ENCODE measurements at places on chromosomes 5 and 9.

DNA sequence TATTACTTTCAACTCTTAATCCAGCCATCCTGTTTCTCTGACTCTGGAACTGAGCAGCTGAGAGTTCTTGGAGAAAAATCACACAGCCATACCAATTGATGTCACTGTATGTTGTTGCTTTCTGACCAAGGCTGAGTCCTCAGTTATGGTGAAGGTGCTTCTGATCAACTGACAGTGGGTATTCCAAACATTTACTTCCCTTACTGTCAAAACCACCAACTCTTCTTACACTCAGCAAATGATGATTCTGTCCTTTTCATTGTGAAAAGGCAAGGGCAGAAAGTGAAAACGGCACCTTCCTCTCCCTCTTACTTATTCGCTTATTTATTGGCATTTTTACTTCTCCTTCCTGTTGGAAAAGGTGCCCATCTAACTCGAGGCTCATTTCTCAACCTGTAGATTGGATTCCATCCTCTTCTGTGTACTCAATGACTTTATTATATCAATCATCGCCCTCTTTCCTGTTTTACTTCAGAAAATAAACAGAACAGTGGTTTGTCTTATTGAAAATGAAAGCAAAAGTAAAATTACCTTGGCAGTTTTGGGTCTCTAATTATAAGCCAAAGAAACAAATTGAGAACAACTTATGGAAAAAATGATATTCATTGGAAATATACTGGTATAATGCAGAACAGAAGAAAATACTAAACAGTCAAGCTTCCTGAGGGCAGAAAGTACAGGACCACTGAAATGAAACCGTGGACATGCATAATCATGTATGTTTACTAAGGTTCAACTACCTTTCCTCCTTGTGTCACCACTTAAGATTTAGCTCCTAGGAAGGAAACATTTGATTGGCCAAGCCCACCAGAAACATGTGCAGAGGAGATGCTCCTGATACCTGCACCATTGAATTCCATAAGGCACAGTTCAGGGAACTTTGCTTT, 104.5 kb upstream of the CHD1 start:
- no peak for DNase-seq

GRCh38 chr9:7906783-7907550, 107.4 kb upstream of the DMAC1 start:
- DNase-seq, result no peak

DNA sequence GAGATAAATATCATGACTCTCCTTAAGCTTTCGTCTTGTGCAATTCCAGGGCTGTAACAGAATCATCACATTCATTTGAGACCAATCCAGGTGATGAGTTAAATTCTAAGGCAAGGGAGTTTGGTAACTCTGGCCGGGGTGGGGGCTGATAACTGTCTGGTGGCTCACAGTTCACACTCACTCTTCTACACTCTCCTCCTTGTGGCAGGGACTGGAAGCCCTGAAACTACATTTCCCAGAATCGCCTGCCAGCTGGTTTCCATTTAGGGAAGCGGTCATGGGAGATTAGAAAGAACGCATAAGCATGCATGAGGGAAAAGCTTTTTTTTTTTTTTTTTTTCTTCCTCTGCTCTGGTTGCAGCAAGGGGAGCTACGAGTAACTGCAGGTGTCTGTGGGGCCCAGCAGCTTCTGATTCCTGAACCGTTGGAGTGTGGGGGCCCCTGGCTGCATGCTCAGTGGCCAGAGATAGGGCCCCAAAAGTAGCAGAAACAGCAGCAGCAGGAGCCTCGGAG, 154.8 kb upstream of the TBC1D2 start:
- peak; percentile 22 for DNase-seq

GRCh38 chr5:91072881-91073280, 310.2 kb downstream of the ARRDC3 start:
- no peak for DNase-seq

GRCh38 chr5:82244854-82245635, 33.1 kb downstream of the RPS23 start:
- DNase-seq, result no peak

DNA sequence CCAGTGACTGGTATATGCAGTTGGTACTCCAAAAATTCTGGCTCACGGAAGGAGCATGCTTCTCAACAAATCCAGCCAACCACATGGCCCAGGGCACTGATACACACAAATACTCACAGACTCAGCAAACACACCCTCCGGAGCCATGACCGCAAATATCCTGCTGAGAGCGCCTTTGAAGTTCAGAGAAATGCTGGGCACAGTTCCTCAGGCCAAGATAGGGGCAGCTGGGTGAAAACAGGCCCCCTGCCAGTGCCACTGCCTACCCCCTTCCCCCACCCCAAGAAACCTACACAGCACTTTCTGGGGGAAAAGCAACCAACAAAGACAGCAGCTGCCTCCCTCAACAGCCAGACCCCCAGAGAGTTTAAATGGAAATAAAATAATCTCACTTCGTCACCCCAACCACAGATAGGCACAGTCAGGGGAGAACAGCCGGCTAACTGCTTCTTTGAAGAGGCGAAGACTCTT, 120.0 kb downstream of the C5orf15 start:
- no peak for DNase-seq

- no peak for DNase-seq
Measured at GRCh38 chr5:163712011-163712410, 206.6 kb downstream of the MAT2B start.

DNA sequence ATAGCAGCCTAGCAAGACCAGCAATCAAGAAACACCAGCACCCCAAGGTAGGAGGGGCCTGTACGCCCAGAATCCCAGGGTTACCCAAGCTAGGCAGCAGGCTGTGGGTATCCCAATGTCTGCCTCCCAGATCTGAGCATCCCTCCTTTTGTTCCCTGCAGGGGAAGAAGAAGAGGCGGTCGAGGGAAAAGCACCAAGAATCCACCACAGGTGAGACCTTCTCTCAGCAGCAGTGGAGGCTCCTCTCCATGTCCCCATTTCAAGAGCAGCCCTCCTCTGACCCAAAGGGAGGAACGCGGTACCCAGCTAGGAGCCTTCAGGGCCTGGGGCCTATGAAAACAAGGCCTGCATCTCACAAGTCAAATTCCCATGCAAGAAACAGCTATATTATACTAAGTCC, 28.9 kb downstream of the TCF7 start:
- DNase-seq, result no peak

GRCh38 chr5:34656700-34657273, 659 bp downstream of the RAI14 start:
- DNase-seq, result no peak

GRCh38 chr5:168679515-168679920, 100.3 kb upstream of the PANK3 start:
- peak; percentile 89 for DNase-seq

DNA sequence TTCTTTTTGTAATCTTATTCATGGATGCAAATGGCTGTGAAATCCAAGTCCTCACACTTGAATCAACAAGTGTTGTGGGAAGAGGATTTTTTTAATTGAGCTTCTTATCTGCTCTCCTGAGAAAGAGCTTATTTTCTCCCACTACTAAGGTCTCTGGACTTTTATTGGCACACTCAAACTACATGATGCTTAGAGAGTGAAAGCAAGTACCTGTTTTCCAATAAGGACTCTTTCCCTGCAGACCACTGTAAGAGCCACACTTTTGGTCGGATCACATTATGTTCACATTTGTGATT, 546.4 kb upstream of the ARRDC3 start:
- DNase-seq, result no peak

DNA sequence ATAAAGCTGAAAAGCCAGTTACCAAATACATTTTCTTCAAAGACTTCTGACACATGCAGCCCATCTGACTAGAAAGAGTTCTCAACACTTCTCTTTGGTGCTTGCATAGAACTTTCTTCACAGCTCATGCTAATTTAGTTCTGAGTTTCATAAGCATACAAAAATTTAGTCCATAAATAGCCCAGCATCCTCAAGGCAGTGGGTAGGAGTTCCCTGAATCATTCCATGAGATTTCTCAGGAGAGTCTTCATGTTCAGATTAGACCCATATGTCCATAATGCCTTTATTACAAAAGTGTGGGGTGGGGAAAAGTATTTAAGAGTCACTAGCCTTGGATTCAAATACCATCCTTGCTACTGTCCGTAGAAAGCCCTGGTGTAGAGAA, 290.2 kb upstream of the RGMB start:
- DNase-seq, result no peak

- no peak for DNase-seq
Measured at GRCh38 chr5:132686193-132686592, 12.4 kb downstream of the IL4 start.

DNA sequence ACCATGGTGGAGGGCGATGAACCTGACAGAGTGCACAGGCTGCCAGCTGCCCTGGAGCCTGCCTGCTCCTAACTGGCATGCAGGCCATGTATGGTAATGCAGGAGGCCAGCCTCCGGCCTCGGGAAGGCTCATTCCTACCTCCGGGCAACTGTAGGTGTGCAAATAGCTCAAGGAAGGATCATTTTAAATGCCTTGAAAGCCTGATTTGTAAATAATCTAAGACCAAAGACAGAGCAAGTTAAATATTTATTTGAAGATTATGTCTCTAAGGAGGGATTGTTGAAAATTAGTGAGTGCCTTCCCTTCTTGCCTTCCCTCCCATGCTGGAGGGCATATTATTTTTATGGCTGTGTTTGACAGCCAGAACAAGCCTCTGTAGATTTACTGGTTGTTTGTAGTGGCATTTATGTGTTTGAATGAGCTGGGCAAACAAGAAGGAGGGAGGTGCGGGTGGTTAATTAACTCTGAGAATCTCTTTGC, 285.7 kb upstream of the TUT7 start:
- DNase-seq, result no peak

- no peak for DNase-seq
Measured at GRCh38 chr9:37859043-37859442, 44.9 kb downstream of the SLC25A51 start.

DNA sequence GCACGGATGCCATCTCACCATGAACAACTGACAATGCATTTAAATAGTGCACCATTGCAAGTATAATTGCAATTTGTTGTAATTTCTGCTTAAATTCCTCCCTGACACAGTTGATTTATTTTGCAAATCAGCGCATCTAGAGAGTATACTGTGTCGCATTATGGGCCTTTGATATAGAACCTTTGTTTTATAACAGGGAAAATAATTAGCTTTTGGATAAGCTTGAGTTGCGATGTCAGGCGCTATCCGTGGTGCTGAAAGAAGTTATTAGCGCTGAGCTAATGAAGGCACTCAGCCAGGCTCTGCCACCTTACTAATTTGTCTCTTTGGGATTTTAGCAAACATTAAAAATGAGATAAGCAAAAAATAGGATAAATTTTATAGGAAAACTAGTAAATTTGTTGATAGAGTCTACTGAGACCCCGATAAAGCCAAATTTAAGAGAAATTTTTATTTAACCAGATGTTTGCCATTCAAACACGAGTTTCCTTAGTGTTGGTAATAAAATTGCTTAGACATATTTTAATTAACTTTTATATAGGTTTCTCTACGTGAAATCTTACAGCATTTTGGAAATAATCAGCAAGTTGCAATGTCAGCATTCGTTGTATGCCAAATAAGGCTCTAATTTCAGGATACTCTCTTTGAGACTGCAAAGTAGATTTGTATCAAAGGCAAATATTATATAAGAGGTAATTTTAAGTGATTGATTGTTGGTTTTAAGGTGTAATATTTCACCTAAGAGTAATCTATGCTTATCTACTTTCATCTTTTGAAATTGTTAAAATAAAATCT, 355.5 kb downstream of the TLR4 start:
- no peak for DNase-seq

GRCh38 chr5:149851211-149851610, 93.4 kb downstream of the PDE6A start:
- DNase-seq, result no peak

GRCh38 chr5:132044207-132044606, 16.2 kb upstream of the IL3 start:
- no peak for DNase-seq

- no peak for DNase-seq
Measured at GRCh38 chr5:100901821-100902341, 1.2 kb downstream of the ST8SIA4 start.

- DNase-seq, result no peak
Measured at GRCh38 chr9:92709954-92710353, 40.0 kb upstream of the IPPK start.

DNA sequence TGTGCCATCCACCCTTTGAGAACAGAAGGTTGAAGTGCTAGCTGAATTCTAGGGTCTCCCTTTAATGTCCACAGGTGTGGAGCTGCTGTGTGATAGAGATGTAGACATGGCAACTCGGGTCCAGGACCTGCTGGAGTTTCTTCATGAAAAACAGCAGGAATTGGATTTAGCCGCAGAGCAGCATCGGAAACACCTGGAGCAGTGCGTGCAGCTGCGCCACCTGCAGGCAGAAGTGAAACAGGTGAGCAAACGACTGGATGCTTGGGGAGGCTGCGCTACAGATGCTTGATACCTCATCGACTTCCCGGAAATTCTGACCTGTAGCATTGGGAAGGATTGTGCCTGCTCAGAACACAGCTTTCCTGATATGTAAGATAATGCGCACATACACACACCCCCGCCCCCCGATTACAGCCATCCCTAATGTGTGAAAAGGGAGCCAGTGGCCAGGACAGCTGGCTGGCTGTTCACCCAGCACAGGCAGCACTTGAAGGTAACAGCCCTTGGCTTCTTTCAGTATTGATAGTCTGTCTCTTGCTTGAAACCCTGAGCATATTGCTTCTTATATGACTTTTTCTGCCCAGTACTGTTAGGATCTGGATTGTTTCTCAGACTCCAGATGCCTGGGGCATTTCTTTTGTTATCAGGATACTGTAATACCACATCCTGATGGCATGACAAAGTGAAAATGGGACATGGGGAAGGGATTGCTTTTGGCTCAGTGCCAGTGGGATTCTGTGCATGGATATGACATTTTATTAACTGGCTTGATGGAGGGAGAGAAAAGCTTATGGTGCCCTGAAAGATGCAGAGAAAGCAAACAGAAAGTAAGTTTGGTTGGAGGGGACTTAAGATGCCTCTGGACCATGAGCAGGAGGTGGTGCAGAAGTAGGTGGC, 216.8 kb upstream of the OTULINL start:
- DNase-seq, result no peak

DNA sequence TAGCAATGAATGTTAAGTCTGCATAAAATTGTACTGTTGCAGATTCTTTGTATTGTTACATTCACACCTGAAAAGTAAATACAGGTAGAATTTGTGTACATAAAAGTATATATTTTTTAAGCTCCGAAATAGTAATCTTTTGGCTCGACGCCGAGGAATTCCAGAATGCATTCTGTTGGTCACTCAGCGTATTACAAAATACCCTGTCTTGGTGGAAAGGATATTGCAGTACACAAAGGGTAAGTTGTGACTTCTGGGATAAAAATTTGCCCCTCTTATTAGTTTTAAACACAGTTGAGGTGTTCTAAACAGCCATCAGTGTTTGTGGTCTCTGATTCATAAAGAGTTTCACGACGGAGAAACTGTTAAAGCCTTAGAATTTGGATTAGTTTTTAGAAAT, 257.6 kb downstream of the ARHGEF28 start:
- DNase-seq, result no peak

GRCh38 chr5:132458226-132458560, 32.4 kb downstream of the IRF1 start:
- no peak for DNase-seq

- no peak for DNase-seq
Measured at GRCh38 chr9:135960411-135961276, 529 bp downstream of the UBAC1 start.

- DNase-seq, result no peak
Measured at GRCh38 chr9:61665330-61665751, 475.5 kb downstream of the SPATA31A7 start.

All from iPS DF 6.9 (cell line).